ENCODE measurements at places on chromosomes 12 and 14. TPM values are rescaled to one million over a fixed set of nuclear protein-coding genes. Genes with fewer than 3 reads are reported as not detected.

GRCh38 chr14:99971087-99971940 lies 93.9 kb upstream of the EVL start:
- DNase-seq = peak; percentile 74
- no peaks in the 10 kb centered on the region for H3K27me3 ChIP-seq
- peaks cover 7% of the 10 kb centered on the region for H3K36me3 ChIP-seq

- H3K27ac ChIP-seq = no peak overlapping the region
- H3K36me3 ChIP-seq = no peaks in the 10 kb centered on the region
- peaks cover 54% of the 10 kb centered on the region for H3K27me3 ChIP-seq
- no peak for DNase-seq
Measured at GRCh38 chr14:72419226-72419775, 474.6 kb downstream of the DPF3 start.

- no peaks in the 10 kb centered on the region for H3K4me1 ChIP-seq
- no peak overlapping the region for H3K4me3 ChIP-seq
- peaks cover 12% of the 10 kb centered on the region for H3K27me3 ChIP-seq
- DNase-seq = no peak
Measured at GRCh38 chr14:76100236-76100635, 51.5 kb upstream of the GPATCH2L start.

DNA sequence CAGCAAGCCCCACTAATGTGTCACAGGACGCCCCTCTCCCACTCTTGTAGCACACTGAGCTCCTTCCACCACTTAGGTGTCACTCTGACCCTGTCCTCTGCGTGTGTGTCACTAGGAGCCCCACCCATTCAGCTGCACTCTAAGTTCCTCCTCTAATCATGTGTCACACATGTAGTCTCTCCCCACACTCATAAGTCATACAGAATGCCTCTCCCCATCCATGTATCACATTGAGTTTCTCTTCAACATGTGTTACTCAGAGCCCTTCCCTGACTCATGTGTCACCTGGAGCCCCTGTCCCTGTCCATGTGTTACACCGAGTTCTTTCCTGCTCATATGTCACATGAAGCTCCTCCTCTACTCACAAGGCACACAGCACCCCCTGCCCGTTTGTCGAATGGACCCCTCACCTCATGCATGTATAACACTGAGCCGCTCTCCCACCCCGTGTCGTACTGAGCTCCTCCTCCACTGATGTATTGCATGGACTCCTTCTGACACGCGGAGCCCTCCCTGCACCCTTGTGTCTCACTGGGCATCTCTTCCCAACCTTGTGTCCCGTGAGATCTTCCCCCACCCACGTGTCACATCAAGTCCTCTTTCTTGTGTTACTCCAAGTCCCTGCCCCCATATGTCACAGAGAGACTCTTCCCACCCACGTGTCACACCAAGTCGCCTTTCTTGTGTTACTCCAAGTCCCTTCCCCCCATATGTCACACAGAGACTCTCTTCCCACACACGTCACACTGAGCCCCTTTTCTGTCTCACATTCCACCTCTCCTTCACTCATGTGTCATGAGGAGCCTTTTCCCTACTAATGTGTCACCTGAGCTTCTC lies 31.0 kb downstream of the RTL1 start:
- DNase-seq = no peak
- H3K36me3 ChIP-seq = no peaks in the 10 kb centered on the region
- no peaks in the 10 kb centered on the region for H3K4me1 ChIP-seq
- no peak overlapping the region for H3K4me3 ChIP-seq

GRCh38 chr14:34404416-34404815 lies 57.6 kb downstream of the SPTSSA start:
- no peaks in the 10 kb centered on the region for H3K36me3 ChIP-seq
- no peaks in the 10 kb centered on the region for H3K4me1 ChIP-seq
- no peak overlapping the region for H3K4me3 ChIP-seq
- no peaks in the 10 kb centered on the region for H3K27me3 ChIP-seq
- no peak overlapping the region for H3K27ac ChIP-seq

- DNase-seq = peak; percentile 51
- no peak overlapping the region for H3K27ac ChIP-seq
- H3K4me3 ChIP-seq = peak overlapping the region; percentile 81
- no peaks in the 10 kb centered on the region for H3K36me3 ChIP-seq
- peaks cover 16% of the 10 kb centered on the region for H3K4me1 ChIP-seq
Measured at GRCh38 chr12:29147731-29148595, 1.1 kb upstream of the FAR2 start.

DNA sequence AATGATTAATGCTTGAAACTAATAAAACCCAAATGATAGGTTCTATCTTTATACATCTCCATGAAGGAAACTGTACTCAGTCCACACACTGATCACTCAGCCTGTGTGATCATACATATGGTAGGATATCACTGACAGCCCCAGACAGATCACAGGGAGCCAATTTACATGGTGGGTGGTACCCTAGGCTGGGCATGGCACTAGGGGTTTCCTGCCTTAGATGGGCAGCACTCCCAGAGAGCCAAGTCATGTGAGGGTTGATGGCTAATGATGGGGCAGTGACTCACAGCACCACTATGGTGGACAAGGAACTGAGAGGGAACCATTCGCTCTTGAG lies 89.6 kb upstream of the PTPRR start:
- no peaks in the 10 kb centered on the region for H3K27me3 ChIP-seq
- H3K27ac ChIP-seq = no peak overlapping the region
- H3K4me1 ChIP-seq = peaks cover 11% of the 10 kb centered on the region
- no peak for DNase-seq
- no peak overlapping the region for H3K4me3 ChIP-seq

DNA sequence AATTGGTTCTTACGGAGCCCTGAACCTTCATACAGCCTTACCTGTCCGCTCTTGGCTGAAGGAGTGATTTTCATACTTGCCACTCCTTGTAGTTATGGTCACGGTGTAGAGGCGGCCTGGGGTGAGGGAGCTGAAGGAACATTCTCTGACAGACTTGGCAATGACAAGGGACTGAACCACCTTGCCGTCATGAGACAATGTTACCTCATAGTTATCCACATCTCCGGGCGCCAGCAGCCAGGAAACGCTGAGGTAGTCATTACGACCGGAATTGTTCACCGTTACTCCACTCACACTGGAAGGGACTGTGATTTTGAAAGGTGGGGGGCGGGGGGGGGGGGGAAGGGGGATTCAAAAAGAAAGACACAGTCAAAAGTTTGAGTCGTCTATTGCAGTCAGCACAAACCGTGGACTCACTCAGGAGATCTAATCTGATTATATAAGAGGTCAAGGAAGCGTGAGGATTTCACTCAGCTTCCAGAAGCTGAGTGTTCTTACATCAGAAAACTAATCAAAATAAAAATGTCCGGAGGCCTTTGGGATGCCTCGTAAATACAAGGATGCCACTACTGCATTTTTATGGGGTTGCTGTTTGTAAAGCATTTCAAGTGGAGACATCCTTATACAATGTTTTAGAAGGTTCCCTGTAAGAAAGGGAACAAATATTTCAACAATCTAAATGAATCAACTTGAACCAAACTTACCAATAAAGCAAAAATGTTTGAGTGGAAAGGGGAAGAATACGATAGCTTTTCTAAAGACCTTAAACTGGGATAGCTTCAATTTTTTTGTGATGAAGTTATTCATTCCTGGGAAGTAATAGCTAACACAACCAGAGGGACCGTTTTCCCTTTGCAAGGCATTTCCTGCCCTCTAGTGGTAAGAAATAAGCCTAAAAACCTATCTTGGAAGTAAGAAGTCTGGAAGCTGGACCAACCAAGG lies 60.6 kb downstream of the PTPRB start:
- H3K27ac ChIP-seq = no peak overlapping the region
- no peaks in the 10 kb centered on the region for H3K36me3 ChIP-seq
- no peak overlapping the region for H3K4me3 ChIP-seq
- H3K4me1 ChIP-seq = no peaks in the 10 kb centered on the region
- peak; percentile 88 for DNase-seq

The TEX52 gene
- not detected for total RNA-seq

The GPR65 gene
- total RNA-seq = not detected

The SPTB gene
- total RNA-seq = 2.3 TPM

The DEGS2 gene
- total RNA-seq = 1.6 TPM

All from PC-3 (cell line).